ENCODE measurements at places on chromosomes 5 and 9.
A peak's percentile ranks its signal among the peaks of the same experiment; 100 is the strongest.

DNA sequence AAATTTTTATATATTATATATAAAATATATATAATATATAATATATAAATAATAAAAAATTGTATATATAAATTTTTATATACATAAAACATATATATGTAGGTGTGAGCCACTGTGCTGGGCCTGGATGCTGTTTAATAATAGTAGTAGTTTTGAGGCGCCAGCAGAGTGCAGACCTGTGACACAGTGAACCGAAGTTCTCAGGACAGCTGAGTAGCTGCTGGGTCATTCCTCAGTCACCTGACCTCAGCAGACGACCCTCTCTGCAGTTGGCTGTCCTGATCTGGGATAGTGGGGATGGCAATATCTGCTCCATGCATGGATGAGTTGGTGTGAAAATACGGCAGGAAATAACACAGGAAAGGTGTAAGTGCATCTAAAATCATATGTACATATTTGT is 3.3 kb upstream of the SNX18 start:
- no peak for DNase-seq

GRCh38 chr9:131418143-131419025 is 24.5 kb downstream of the PRRC2B start:
- no peak for DNase-seq

GRCh38 chr9:107308461-107308860 is 25.4 kb downstream of the RAD23B start:
- no peak for DNase-seq

- no peak for DNase-seq
These were observed 27.5 kb upstream of the SLC2A8 start for GRCh38 chr9:127369428-127369827.

DNA sequence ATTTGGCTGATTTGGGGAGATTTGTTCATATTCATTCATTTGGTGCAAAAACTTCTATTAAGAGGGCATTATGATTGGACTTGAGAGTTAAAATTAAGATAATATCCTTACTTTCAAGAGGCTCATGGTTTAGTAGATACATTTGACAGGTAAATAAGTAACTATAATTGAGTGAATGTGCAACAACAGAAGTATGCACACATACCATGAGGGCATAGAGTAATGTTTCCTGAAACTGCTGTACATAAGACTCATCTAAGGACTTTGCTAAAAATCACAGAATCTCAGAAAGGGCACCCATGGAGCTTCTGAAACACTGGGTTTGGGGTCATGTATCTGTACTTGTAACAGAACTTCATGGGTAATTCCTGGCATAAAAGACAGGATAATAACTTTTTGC is 70.1 kb upstream of the PPP2R2B start:
- no peak for DNase-seq

GRCh38 chr5:168755548-168756093 is 176.5 kb upstream of the PANK3 start:
- DNase-seq: no peak

DNA sequence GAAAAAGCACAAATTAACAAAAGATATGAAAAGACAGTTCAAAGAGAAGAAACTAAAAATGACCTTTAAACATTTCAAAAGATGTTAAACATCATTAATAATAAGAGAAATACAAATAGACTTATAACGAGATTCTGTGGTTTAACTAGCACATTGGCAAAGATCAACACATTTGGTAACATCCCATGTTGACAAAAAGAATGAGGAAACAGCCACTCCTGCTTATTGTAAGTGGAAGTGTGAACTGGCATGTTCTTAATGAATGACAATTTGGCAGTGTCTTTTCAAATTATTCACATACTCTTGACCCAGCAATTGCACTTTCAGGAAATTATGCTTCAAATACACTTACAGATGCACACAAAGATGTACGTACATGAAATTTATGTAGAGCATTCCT is 176.3 kb downstream of the TLE1 start:
- no peak for DNase-seq

GRCh38 chr5:83947763-83948162 is 227.1 kb upstream of the HAPLN1 start:
- no peak for DNase-seq

GRCh38 chr5:86686046-86686445 is 68.3 kb downstream of the COX7C start:
- peak; percentile 15 for DNase-seq

DNA sequence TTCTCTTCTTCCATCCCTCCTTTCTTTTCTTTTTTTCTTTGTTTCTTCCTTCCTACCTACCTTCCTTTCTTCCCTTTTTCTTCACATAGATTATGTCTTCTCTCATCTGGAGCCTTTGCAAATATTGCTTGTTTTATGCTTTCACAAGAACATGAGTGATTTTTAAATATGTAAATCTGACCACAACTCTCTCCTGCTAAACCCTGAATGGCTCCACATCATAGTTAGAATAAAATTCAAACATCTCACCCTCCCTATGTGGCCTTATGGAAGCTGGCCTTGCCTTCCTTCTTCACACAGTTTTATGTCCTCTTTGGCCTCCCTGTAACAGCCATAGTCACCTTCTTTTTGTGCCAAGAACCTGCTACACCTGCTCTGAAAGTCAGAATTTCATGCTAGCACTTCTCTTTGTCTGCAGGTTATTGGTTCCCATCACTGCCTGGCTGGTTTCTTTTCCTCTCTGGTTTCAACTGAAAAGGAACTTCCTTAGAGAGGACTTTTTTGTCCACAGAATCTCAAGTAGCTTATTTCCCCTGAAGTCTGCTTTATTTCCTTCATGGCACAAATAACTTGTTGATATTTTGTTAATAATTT is 114.3 kb upstream of the TNC start:
- DNase-seq: no peak

DNA sequence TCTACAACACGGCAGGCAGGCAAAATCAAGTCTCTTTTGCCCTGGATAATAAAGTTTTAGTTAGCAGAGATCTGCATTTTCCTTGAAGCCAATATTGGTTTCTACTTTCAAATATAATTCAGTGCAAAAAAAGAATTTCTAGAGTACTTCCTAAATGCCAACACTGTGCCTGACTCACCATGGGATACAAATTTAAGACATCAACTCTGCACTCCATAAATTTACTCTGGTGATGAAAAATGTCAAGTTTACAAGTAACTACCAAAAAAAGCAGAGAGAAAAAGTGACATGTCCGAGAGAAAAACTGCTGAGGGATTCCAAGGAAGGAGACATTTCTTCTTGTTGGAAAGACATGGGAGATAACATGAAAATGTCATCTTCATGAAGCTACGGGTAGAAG is 119.7 kb downstream of the RAPGEF6 start:
- no peak for DNase-seq

DNA sequence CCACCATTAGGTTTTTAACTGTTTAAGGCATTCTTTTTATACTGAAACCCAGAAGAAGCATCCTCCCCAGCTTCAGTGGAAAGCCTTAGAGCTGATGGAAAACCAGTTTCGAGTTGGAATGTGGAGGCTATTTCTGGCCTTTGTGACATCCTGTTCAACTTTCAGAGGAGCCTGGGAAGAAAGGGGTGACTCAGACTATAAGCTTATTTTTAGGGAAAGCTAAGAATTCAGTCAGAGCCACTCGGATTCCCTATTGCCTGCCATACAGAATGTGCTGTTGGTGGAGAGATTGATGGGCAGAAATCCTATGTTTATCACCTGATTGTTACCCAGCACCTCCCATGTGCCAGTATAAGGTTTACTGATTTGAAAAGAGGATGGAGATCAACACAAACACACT is 19.8 kb downstream of the PALM2AKAP2 start:
- no peak for DNase-seq

- DNase-seq: no peak
These were observed 351.2 kb downstream of the RAB3C start for GRCh38 chr5:58933891-58934628.

DNA sequence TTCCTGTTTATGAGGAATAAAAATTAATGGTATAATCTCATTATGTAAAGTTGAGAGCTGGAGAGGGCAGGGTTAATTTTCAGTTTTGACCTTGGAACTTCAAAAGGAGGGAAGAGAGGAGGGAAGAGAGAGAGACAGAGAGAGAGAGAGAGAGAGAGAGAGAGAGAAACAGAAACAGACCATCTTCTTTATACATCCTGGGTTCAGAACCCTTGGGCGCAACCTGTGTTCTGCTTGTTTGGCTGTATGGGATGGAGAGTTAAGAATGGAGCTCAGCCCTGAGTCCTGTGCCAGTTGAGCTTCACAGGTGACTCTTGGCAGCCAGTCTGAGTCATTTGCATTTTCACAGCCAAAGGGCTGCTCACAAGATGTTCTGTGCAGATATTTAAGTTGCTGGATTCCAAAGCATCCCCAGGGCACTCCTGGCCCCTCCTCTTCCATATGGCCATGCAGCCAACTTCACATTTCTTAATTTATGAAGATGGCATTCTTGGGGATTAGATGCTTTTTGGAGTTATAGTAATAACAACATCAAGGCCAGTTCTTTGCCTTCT is 143.5 kb downstream of the CARTPT start:
- no peak for DNase-seq

- no peak for DNase-seq
These were observed 6.9 kb downstream of the TSC1 start for GRCh38 chr9:132937463-132937901.

DNA sequence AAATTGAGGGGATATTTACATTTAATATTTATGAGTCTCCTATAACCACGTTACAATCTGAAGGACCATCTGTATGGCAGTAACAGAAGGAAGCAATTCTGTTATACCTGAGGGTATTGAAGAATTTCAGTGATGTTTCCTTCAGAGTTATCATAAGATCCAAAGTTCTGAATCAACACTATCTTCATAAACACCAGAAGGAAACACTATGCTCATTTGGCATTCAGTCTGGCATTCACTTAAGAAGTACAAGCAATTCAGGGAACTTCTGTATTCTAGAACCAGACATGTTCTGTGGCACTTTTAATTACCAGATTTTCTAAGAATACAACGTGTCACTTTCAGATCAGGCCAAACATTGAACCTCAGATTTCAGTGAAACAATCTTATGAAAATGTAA is 9.6 kb downstream of the DAB2 start:
- no peak for DNase-seq

GRCh38 chr9:81628897-81629296 is 60.5 kb downstream of the TLE1 start:
- DNase-seq: no peak

DNA sequence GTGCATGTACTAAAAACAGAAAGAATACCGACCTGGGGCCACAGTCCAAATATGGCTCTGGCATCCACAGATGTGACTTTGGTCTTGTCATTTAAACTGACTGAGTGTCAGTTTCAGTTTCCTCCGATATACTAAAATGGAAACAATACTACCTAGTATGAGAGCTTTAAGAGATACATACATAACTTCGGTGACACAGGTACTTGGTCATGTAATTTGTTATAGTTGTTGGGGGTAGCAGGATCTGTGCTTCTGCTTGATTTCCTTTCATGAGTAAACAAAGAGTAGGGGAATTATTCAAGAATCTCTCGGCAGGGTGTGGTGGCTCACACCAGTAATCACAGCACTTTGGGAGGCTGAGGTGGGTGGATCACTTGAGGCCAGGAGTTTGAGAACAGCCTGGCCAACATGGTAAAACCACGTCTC is 32.1 kb downstream of the MTMR12 start:
- no peak for DNase-seq

DNA sequence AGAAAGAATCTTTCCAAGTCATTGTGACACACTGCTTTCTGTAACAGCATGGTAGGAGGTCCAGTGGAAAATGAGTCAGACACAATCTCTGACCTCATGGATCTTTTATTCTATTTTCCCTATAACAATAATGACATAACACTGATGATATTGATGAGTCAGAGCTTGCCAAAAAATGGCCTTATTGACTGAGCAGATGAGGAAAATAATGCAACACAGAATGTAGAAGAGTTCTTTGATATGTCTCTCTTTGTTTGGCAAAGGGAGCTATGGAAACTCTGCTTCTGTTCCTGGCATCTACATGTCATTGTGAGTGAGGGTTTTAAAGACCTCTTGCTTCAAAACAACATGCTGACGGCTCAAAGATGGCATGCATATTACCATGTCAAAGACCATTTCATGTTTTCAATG is 443.1 kb upstream of the ZNF608 start:
- DNase-seq: no peak

GRCh38 chr5:135851186-135851914 is 16.9 kb downstream of the SLC25A48 start:
- no peak for DNase-seq

- DNase-seq: peak; percentile 78
These were observed 44.2 kb upstream of the COL15A1 start for GRCh38 chr9:98899408-98900056.

GRCh38 chr5:43619380-43619779 is 16.4 kb downstream of the NNT start:
- DNase-seq: no peak

GRCh38 chr9:98230789-98231188 is 24.7 kb downstream of the TBC1D2 start:
- no peak for DNase-seq

DNA sequence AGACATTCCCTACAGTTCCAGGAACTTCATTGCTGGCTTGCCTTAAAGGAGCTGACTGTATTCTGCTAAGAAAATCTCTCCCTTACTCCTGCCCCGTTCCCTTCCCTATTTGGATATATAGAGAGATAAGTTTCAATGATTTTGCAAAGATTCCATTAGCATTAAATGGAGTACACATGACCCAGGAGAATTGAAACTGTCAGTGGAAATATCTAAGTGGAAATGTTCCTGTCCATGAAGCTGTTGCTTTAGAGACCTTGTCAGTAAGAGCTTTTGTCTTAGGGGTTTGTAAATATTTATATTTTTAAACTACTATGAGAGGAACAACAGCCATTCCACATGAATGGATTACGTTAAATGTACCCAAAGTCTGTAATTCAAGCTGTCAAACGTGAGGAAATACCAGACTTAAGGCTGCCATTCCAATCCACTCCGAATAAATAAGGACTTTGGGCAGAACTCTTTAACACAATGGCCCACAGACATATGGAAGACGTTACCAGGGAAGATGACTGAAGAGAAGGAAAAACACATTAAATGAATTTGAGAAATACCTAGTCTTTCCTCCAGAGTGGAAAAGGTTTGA is 387.1 kb upstream of the PAPPA start:
- no peak for DNase-seq

DNA sequence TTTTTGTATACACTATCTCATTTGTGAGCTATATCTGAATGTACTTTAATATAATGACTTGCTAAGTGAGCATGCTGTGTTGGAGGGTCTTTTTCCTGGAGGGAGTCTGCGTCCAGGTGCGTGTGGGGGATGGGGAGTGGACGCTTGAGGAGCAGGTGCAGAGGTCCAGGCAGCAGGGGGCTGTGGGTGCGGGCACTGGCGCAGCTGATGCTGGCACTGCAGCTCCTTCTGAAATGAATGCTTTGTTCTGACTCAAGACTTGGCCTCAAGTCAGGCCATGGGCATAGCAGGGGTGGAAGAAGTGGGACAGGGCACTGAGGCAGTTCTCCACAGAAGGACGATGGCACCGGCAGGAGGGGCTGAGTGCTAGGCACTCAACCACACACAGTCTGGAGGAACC is 165.7 kb upstream of the IRX1 start:
- no peak for DNase-seq

GRCh38 chr5:148620696-148621095 is 33.6 kb downstream of the HTR4 start:
- no peak for DNase-seq
